ENCODE measurements at places on chromosomes 11 and 22.

GRCh38 chr11:44407211-44407996 lies 97.5 kb upstream of the ALX4 start:
- no peak for DNase-seq

DNA sequence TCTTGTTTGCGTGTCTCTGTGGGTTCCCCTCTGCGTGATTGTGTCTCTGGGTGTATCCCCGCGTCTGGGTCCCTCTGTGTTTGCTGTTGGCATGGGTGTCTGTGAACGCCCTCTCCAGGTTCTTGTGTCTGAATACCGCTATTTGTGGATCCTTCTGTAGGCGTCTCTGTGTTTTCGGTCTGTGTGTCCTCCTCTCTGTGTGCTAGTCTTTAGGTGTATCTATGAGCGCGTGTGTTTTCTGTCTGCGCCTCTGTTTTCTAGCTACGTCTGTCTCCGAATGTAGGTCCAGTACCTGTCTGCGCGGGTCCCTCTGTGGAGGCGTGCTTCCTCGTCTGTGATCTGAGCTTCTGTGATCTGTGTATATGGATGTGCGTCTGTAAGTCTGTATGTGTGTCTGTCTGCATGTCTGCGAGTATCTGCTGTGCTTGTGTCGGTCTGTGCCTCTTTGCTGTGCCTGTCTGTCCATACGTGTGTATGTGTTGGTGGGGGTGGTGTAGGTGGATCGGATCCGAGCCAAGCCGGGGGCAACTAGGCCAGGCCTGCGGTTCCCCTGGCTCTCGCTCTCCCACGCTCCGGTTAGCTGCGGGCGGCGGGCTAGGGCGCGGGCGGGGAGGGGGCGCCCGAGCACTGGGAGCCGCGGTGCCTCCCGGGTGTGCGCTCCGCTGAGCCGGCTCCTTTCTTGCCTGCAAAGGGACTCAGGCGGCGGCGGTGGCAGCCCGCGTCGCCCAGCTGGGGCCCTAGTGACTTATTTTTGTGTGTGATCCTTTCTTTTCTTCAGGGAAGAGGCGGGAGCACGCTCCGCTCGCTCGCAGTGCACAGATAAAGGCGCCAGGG lies 105.3 kb upstream of the E2F8 start:
- DNase-seq = no peak

GRCh38 chr22:44317123-44317444 lies 4.3 kb upstream of the SHISAL1 start:
- no peak for DNase-seq

GRCh38 chr22:39135092-39135896 lies 17.2 kb downstream of the CBX7 start:
- DNase-seq = no peak

- no peak for DNase-seq
Observed at GRCh38 chr22:35977136-35977535, 51.5 kb downstream of the RBFOX2 start.

All from stimulated activated CD4-positive, alpha-beta T cell treated with anti-CD3 and anti-CD28 coated beads, Interleukin-2, amount 100 ng/mL, for 4 hours (primary cell).